ENCODE measurements at places on chromosomes 6 and 20.

DNA sequence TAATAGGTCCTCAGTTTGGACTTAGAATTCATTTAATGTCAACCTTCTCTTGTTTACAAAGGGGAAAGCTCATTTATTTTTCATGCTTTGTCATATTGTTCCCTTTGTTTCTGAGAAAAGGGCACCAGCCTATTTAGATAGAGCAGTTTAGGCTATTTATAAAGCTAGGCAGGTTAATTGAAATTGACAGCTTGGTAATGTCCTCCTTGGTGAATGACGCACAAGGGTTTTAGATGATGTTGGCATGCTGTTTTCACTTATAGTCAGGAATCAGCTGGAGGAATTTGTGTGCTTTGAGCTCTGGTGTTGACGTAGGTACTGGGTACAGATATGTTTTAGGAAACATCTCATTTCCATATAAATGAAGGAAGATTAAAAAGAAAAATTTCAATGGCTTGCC is 45.2 kb downstream of the BCKDHB start:
- DNase-seq = no peak

- peak; percentile 45 for DNase-seq
Observed at GRCh38 chr20:53839423-53840176, 230.8 kb downstream of the BCAS1 start.

DNA sequence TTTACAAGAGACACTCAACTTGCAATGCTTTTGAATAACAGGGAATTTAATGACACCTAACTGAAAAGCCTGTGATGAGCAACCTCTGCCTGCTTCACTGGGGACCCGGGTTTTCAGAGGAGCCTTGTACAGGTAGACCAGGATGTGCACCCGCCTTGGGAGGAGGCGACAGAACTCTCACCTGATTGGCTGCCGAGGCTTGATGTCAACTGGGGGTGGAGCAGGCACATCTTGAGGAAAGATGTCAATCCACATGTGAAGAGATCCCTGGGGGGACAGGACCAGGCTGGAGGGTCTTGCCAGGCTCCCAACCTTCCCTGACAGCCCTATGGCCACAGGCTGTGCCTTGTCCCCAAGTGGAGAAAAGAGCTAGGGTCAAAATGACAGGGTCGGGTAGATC is 19.8 kb downstream of the ERGIC3 start:
- DNase-seq = no peak

DNA sequence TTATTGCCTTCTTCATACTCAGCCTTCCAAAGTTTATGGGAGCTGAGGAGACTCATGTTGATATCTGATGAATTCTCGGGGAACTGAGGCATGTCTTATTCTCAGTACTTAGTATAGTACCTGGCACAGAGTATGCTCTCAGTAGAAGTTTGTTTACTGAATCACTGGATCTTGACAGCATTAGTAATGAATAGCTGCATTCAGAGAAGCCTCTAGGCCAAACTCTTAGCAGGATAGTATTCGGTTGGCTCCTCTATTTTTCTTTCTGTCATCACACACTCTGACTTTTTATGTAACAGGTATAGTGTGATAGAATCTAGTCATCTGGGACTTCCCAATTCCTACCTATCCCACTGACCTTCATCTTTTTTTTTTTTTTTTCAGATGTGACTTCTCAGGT is 566.4 kb upstream of the MAN1A1 start:
- DNase-seq = no peak
